ENCODE measurements at places on chromosomes 3 and 15. TPM values are rescaled to one million over a fixed set of nuclear protein-coding genes. Genes with fewer than 3 reads are reported as not detected.

Gene CHST13
- 0.66 TPM for total RNA-seq

Gene NOX5
- total RNA-seq = 0.44 TPM

Gene GOLGA8T
- total RNA-seq = not detected

Gene SPATA12
- total RNA-seq = not detected
